NCI-H1417 treated with DMSO at 0.1 percent for 48 hours (cell line): ENCODE measurements at places on chromosomes 2 and 18.
A peak's percentile ranks its signal among the peaks of the same experiment; 100 is the strongest.

DNA sequence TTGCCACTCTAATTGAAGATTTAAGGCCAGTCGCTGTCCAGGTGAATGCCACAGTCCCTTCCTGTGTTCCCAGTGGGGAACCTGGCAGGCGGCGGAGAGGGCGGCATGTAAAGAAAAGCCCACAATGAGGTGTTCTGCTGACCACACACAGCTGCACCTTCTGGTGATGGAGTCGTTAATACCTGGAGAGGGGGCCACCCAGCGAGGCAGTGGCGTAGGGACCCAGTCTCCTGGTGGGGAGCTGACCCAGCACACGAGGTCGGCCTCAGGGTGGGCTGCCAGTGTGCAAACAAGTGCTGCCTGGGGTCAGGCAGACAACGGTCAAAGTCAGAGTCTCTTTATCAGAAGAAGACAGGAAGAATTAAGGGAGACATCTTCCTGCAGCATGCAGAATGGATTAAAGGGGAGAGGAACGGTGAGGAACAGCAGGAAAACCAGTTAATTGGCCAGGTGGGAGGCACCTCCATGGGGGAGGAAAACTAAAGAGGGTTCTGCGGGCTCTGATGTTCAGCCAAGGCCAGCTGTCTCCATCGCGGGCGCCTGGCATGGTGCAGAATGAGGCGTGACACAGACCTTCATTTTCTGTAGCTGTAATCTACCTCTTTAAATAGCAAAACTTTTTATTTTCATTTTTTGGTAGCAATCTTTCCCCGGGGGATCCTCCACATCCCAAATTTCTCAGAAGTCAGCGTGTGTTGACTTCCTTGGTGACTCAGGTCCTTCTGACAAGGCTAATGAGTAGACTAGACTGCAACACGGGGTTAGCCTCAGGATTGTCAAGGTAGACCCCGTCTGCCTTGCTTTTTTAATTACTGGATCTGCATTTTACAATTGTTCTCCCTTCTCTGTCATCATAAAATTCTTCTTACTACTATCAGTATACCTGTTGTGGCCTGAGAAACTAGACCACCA is 78.3 kb downstream of the SMAD7 start:
- no peak for DNase-seq

GRCh38 chr2:39851251-39851650 is 72.2 kb upstream of the THUMPD2 start:
- DNase-seq = no peak

- no peak for DNase-seq
Observed at GRCh38 chr18:74507097-74507881, 11.1 kb downstream of the CNDP2 start.

DNA sequence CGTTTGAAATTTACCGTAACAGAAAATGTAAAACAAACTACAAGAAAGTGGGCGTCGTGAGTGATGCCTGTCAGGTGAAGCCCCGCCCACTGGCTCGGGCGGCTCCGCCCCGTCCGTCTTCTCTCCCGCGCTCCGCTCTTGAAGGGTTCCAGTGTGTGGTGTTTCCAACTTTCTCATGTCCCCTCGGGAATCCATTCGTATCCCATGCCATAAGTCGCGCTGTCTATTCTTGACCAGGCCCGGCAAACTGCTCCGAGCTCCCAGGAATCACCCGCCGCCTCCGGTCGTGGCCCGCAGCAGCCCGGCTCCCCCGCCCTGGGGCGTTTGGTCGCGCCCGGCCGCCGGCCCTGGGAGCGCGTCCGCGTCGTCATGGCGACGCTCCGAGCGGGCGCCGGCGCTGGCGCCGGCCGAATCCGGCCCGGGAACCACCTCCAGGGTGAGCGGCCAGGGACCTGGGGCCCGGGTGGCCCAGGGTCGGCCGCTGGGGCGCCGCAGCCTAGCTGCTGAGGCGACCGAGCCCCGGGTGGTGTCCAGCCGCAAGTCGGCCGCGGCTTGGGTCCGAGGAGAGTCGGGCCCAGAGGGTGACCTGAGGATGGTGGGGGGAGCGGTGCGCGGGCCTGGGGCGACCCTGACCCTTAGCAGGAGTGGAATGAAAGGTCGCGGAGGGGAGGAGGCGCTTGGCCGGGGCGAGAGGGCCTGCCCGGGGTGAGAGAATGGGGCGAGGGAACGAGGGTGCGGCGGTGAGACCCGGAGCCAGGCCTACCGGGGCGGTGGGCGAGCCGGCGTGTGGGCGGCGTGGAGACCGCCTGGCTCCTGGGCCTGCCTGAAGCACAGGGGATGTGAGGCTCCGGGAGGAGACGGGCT is at the start of gene CFAP221:
Gene CFAP221 (plus strand): TSS at position 375 of the 864 bp plus-strand sequence. CDS start 1,683 bp downstream, outside the sequence.
- no peak for DNase-seq

DNA sequence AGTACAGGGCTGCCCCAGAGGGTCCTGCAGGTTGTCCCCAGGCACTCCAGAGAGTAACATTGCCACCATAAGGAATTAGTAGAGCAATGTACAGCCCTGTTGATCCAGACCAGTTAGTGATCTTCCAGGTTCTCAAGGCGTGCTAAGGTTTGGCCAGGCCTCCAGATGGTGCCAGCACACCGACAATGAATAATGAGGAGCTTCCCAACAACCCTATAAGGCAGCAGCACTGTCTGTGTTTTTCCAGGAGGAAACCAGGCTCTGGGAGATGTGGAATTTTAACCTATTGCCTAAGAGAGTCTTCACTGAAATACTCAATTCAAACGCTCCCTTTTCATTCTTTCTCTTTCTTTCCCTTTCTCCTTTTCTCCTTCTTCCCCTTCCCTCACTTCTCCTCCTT is 122.1 kb downstream of the MGAT5 start:
- no peak for DNase-seq

DNA sequence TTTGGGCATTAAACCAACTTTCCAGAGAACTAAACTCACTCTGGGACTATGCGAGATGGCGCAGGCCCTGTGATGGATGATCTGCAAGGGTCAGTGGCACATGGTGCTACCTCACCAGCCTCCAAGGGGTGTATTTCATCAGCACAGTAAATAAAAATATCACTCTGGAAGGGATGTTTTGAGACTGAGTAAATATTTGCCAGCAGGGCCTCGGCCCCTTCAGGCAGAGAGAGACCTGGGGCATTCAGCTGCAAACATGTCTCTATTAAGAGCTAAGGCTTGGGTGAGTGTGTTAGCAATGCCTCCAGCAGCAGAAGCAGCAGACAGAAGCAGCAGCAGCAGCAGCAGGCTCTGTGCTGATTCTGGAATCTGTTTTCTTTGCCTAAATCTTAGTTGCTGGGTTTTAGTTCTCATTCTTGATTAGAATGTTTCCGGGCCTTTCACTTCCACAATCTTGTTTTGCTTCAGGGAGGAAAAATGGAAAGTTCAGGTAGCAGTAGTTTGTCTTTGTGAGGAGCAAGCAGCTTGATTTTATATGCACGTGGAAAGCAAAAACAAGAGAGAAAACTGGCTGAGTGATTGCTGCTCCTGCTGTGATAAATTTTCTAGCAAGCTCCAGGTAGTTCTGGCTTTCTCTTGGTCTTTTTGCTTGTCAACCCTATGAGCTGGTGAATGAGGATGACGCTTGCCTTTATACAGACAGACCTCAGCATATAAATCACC is 18.6 kb downstream of the ADCYAP1 start:
- peak; percentile 20 for DNase-seq

DNA sequence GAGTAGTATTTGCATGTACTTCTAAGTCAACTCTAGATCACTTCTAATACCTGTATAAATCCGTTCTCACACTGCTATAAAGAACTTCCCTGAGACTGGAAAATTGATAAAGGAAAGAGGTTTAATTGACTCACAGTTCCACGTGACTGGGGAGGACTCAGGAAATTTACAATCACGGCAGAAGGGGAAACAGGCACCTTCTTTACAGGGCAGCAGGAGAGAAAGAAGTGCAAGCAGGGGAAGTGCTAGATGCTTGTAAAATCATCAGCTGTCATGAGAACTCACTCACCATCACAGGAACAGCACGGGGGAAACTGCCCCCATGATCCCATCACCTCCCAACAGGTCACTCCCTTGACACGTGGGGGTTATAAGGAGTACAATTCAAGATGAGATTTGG is 24.0 kb upstream of the SLC35F5 start:
- DNase-seq = no peak

- no peak for DNase-seq
Observed at GRCh38 chr2:46824611-46825010, 91.0 kb downstream of the MCFD2 start.

GRCh38 chr2:6864923-6865345 is 773 bp downstream of the CMPK2 start:
- no peak for DNase-seq

- no peak for DNase-seq
Observed at GRCh38 chr2:3390041-3390440, 10.5 kb downstream of the TRAPPC12 start.

DNA sequence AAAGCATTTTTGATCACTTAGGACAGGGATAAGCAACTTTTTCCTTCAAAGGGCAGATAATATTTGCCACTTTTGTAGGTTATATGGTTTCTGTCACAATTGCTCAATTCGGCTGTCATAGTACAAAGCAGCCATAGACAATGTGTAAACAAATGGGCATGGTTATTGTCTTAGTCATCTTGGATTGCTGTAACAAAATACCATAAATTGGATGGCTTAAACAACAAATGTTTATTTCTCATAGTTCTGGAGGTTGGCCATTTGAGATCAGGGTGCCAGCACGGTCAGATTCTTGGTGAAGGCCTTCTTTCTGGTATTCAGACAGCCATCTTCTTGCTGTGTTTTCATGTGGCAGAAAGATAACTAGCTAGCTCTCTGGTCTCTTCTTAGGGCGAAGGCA is 91.2 kb downstream of the TAF4B start:
- DNase-seq = no peak

- no peak for DNase-seq
Observed at GRCh38 chr2:10204326-10205161, 82.0 kb downstream of the RRM2 start.

DNA sequence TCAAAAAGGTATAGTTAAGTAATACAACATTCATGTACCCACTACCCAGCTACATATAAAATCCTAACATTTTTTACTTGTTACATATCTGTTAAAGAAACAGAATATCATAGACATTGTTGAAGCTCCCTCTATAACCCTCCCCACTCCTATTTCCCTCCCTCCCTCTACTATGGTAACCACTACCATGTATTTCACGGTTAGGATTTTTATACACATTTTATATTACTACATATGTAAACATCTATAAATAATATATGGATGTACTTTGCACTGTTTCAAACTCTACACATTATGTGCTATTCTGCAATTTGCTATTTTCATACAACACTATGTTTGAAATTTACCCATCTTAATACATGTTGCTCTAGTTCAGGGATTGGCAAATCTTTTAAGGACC is 36.3 kb downstream of the THOC1 start:
- DNase-seq = no peak

- no peak for DNase-seq
Observed at GRCh38 chr2:14910654-14911053, 278.1 kb downstream of the LRATD1 start.

GRCh38 chr2:240810199-240810598 is 9.8 kb downstream of the KIF1A start:
- no peak for DNase-seq

- no peak for DNase-seq
Observed at GRCh38 chr2:74548285-74548899, 5.3 kb downstream of the LOXL3 start.

DNA sequence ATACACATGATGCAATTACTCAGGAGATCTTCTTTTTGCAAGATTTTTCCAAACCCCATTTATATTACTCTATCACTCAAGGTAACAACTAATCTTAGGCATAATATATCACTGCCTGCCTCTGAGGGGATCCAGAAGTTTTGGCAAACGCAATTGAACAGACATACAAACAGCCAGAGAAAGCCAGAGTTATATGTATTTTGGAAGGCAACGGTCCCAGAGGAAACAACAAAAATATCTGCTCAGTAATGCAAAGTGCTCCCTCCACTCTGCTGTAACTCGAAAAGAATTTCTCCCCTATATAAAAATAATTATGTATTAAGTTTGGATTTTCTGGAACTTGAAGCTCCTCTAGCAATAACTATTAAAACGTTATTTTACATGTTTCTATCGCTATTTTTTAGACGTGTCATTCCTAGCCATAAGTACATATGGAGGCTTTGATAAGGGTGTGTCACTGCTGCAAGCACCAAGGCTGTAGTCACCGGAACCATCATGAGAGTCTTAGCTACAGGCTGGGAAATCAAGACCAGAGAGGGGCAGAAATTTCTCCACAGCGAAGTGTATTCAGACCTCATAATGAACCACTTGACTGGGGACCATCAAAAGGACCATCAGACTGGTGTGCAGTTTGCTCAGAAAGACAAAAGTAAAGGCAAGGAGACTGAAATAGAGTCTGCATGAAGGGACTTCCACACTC is 3.7 kb upstream of the GKN1 start:
- DNase-seq = no peak

DNA sequence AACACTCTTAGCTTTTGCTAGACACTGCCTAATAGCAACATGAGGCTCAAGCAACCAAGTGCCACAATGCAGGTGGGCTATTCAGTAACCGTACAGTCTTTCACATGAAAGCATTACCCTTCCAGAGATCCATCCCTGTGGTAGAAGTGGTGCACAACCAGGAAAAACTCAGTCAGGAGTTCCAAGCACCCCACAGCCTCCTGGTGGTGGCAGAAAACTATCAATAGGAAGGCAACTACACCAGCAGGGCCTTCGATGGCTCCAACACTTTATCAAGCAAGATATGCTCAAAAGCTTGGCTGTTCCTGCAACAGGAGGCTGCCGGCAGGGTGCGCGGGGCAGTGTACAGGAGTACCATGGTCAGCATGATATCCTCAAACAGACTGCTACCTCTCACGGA is 176.1 kb upstream of the DLGAP1 start:
- no peak for DNase-seq

DNA sequence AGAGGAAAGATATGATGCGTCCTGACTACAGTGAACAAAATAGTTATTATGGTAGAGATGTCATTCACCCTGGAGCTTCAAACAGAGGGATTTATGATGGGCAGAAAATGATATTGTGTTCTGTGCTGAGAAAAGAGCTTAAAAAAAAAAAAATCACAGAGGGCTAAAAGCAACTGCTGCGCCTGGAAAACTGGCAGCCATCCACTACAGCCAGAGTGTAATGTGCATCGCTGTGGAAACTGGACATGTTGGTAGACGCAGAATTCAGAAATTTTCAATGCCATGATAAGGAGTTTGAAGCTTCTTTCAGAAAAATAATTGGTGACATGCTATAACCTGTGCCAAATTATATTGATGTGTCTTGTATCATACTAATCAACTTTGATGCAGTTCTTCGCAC is 122.9 kb upstream of the SOX11 start:
- no peak for DNase-seq

DNA sequence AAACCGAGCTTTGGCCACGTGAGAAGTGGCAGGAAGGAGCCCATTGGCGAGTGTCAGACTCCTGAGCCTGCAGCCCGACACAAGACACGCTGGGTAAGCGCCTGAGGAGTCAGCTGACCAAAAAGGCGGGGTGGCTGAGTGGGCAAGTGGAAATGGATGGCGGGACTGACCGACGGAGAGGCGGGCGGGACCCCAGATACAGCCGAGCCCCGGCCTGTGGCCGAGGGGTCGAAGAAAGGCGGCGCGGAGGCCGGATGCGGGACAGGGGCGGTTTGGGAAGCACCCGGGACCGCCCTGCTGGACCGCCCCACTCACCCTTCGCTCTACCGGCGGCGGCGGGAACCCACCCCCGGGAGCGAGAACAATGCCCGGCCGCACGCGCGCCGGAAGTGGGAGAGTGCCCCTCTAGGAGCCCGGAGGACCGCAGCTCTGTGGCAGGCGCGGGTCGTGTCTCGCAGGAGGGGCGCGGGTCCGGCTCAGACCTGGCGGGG is 22.8 kb downstream of the ZSCAN30 start:
- DNase-seq = peak; percentile 82
